ENCODE measurements at places on chromosomes 2 and 18.

GRCh38 chr2:26647981-26648380 is 6.8 kb upstream of the CIB4 start:
- no peak for DNase-seq

DNA sequence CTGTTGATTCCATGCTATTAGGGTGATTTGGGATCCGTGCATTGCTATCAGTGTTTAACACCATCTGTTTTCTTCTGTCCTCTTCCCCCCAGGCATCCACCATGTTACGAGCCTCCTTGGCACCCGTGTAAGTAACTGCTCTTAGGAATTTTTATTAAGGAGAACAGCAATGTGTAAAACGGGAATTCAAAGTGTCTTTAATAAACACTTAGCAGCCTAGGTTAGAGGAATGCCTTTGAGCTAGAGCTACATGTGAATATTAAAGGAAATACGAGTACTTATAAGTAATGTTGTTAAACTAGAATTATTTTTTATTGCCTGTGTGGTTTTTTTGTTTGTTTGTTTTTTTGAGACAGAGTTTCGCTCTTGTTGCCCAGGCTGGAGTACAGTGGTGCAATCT is 58.1 kb downstream of the ARMC9 start:
- no peak for DNase-seq

DNA sequence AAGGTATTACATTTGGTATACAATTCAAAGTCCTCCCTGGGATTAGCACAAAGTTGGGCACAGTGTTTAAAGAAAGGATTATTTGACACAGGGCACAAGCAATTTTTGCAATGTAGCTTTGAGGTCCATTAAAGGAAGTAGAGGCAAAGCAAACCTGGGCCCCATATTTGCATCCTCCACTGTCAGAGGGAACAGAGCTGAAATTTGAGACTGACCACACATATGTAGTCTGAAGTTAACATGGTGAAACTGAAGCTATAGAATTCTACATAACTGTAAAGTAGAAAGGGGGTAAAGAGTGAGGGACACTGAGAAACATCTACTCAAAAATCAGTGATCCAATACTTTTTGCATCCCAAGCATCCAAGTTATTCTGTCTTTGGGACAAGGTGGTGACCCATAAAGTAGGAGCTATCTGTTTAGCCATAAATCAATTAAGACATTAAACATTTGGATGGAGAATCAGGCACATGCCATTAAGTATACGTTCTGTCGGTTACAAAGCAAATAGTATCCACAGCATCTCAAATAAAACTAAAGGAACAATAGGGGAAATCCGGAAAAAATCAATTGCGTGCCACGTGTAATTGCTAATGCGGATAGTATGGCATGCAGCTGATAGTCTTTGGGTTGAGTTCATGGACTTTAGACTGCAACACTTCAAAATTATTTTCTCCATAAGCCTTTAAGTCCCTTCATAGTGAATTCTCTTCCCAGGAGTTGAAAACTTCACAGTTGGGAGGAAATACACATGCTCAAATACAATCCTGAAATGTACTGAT is 72.6 kb downstream of the PLEKHM3 start:
- DNase-seq: no peak

DNA sequence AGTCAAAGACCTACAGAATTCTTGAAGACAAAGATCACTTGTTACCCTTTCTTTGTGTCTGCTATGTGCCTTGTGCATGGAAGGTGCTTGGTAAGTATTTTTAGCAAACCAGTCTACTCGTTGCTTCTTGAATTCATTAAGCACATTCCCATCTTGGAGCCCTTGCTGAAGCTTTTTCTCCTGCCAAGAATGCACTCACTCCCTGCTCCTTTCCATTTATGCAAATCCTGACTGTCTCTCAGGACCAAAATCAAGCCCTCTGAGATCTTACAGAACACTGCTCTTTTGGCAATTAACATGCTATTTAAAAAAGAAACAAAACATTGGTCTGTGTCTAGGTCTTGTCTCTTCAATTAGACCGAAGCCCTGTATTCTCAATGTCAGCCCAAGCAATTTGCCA is 75.8 kb downstream of the CLHC1 start:
- DNase-seq: no peak

DNA sequence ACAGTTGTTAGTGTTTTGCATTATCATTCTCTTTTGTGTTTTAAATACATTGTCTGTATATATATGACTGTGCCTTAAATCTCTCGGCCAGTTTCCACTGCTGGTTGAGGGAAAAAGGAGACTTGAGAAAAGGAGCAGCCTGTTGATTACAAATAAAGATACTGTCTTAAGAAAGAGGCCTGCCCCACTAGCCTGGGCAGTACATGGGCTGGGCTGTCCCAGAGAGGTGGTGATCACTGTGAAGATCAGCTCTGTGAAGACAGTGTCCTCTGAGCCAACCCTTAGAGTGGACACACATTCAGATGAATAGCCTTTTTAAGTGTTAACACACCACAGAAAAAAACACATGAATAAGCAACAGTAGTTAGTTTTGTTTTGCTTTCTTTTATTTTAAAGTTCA is 10.0 kb upstream of the OTX1 start:
- DNase-seq: no peak

DNA sequence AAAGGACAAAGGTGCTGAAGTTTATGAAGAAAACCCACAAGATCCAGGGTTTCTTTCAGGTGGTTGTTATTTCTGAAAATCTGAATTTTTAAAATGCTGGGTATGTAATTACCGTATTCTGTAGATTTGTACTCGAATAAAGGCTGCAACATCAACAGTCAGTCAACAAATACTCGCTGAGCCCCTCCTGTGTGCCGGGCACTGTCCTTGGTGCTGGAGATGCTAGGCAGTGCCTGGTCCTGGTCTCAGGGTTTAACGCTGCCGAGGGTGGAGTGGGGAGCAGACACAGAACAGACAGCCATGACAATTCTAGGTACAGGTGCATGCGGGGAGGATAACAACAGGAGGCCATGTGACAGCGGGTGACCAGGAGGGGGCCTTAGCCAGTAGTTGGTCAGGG is 27.2 kb upstream of the PDIA6 start:
- no peak for DNase-seq

Measured in stimulated activated CD4-positive, alpha-beta T cell treated with anti-CD3 and anti-CD28 coated beads, Interleukin-1b, Interleukin-23, amount 100 ng/mL, for 24 hours (primary cell).